Epithelial cell of proximal tubule (primary cell): ENCODE measurements at places on chromosomes 11 and 22.

DNA sequence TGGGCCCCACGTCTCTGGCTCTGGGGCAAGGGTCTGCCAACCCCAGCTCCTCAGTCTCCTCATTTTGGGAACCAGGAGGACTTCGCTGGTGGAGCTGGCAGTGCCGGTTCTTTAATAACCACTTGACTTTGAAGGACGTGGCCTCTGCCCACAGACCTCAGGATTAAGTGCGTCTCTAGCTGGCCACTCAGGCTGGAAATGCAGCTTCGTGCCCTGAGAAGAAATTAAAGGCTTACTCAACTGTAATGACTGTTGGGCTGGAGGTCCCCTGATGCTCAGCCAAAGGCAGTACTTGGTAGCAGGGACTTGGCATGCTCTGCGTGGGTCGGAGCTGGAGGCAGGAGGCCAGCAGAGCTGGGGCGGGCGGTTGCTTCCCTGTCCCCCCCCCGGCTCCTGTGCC, 16.7 kb upstream of the PARVG start:
- no peak for DNase-seq

- no peak for DNase-seq
These were observed 7.0 kb downstream of the MAP3K11 start for GRCh38 chr11:65606876-65607613.

DNA sequence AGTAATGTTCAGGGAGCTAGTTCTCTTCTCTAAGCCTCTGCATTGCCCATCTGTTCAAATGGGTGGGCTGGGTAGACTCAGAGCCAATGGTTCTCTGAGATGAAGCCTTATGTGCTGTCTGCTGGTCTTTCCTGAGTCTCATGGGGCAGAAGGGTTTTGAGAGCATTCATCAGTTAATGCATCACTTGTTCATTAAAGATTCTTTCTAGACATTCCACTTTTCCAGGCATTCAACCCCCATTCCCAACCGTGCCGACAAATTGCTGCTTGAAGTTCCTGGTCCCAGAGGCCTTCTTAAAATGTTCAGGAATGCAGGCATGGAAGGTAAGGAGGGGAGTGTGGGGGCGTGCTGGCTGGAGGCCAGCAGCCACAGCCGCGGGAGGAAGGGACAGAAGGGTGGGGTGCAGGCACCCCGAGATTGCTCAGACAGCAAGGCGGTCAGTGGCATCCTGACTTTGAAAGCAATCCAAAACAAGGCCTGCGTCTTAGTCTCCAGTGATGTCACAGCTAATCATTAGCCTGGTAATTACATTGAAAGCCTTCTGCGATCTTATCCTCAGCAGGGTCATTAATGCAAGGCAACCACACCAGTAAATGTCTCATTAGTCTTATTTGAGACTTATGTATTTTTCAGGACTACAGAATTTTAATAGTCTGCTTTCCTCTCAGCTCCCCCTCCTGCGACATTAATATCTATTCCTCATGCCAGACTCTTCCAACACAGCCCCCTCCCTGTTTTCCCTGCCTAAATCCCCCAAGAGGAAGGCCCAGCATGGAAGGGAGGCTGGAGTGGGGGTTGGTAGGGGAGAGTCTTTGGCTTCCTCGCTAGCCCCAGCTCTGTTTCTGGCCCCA, 328.8 kb downstream of the MIAT start:
- no peak for DNase-seq

DNA sequence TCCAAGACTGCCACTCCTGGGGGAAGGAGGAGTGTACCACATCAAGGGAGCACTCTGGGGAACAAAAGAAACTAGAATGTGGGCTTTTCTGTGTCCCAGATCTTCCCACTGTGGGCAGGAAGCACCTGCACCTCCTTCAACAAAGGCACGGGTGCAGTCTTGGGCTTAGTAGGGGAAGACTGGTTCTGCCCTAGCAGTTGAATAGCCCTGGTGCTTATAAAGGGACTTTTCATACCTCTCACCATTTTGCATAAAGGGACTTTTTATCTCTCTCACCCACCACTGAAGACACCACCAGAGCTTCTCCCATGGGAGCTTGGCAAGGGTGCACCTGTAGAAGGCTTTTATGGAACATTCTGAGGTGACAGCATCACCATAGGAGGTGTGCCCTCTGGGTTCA, 65.8 kb upstream of the MS4A8 start:
- no peak for DNase-seq

- no peak for DNase-seq
These were observed 319.3 kb upstream of the NARS2 start for GRCh38 chr11:78893996-78894395.
